ENCODE measurements at places on chromosomes 5 and 9.

DNA sequence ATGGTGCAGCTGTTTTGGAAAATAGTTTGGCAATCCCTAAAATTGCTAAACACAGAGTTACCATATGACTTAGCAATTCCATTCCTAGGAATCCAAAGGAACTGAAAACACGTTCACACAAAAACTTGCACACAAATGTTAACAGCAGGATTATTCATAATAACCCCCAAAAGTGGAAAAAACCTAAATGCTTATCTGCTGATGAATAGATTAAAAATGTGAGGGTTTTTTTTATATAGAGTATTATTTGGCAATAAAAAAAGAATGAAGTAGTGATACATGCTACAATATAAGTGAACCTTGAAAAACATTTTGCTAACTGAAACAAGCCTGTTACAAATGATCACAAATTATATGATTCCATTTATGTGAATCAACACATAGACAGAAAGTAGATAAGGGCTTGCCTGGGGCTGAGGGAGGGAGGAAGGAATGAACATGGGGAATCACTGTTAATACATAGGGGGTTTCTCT lies 45.1 kb upstream of the TRIO start:
- DNase-seq: no peak

- DNase-seq: no peak
Measured at GRCh38 chr5:115907177-115907576, 55.1 kb upstream of the LVRN start.

- peak; percentile 57 for DNase-seq
Measured at GRCh38 chr5:137734962-137735554, 831 bp downstream of the KLHL3 start.

GRCh38 chr5:178279723-178280438 lies 47.3 kb upstream of the PHYKPL start:
- DNase-seq: peak; percentile 81
